NCI-H1417 treated with DMSO at 0.1 percent for 48 hours (cell line): ENCODE measurements at places on chromosomes 7 and 10.

- DNase-seq = no peak
Measured at GRCh38 chr10:62710182-62710581, 94.3 kb upstream of the ADO start.

DNA sequence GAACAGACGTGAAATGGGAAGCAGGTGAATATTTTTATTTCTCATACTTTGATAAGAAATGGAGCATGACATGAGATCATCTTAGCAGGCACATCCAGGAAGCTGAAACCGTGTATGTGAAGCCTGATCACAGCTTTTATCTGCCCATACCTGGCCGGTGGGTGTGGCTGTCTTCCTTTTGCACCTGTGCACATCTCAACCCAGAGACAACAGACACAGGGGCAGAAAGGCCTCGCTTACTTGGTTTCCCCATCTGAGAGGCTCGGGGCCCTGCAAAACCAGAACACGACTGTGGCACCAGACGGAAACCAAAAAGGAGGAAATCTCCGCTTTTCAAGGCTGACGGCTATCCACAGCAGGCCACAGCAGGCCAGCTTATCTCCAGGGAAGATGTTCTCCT, 116.4 kb downstream of the TCERG1L start:
- DNase-seq = no peak

DNA sequence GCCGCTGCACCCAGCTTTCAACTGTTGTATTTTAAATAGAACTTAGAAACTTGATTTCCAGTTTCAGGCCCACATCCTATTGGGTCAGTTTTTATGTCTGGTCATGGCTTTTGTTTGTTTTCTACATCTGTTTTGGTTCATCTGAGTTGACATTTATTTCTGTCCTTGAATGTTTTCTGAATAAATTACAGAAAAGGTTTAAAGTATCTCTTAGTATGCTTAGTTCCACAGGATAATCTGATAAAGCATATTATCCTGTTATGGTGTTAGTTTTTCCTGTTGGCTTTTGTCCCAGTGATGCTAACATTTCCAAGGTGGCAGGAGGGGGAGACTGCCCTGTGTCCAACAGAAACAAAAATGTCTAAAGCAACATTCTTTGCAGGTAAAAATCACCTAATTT, 733.2 kb downstream of the INHBA start:
- DNase-seq = no peak

DNA sequence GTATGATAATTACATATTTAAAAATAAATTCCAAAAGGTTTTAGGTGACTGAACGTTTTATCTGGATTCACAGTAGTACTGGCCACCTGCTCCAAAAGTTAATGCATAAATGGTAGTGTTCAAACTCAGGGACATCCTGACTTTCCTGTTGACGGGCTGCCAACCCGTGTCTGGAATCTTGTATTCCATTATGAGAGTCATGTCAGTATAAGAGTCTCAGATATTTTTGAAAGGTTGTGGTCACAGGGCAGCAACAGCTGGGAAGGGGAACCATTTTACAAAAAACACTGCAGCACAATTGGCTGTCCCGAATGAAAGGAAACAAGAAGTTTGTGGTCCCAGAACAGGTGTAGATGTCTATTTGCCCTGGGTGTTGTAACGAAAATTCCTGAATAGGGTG, 2.8 kb downstream of the TDRD1 start:
- no peak for DNase-seq

DNA sequence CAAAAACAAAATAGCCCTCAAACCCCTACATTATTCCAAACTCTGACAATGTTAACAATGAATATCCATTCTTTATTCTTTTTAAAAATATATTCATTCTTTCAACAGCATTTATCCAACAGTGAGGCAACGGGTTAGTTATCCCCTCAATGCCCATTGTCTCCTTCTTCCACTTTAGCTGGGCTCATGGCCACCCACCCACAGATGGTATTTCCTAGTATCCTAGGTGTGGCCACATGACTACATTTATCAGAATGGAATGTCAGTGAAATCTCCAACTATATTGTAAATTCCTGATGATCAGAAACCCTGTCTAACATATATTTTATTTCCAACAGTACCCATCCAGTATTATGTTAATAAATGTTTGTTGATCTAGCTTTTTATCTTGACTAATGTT, 13.6 kb downstream of the HOXA1 start:
- no peak for DNase-seq

DNA sequence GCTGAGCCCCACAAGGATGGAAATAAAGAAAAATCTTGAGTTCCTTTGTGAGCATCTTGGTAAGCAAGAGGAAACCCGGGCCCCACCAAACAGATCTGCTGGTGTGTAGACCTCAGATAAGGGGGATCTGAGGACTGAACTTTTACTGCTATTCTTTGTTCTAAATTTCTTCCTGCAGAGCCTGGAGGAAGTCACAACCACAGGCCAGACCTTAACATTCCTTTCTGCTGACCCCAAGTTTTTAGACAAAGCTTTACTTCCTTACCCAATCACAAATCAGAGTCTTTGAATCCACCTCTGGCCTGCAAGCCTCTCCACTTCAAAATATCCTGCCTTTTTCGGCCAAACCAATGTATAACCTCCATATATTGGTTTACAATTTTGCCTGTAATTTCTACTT, 352.6 kb upstream of the AUTS2 start:
- no peak for DNase-seq

DNA sequence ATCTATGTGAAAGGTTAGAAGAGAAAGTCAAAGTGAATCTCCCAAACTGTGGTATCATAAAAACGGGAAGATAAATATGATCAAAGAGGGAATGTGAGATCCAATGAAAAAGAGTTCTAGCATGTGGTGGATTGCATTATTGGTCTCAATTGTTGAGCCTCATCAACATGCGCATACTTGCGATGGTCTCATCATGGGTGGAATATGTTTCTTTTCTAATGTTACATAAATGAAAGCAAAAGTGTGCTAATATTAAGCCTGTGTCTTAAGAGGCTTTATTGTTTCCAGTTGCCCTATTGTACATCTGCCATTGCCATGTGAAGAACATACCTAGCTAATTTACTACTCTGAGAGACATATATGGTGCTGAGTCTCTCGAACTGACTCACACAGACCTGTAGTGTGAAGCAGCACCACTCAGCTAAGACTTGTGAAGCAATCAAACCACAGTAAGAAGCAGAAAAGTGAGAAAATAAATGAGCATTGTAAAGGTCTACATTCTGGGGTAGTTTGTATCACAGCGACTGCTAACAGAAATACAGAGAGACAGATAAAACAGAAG, 645.5 kb upstream of the PCDH15 start:
- DNase-seq = no peak

DNA sequence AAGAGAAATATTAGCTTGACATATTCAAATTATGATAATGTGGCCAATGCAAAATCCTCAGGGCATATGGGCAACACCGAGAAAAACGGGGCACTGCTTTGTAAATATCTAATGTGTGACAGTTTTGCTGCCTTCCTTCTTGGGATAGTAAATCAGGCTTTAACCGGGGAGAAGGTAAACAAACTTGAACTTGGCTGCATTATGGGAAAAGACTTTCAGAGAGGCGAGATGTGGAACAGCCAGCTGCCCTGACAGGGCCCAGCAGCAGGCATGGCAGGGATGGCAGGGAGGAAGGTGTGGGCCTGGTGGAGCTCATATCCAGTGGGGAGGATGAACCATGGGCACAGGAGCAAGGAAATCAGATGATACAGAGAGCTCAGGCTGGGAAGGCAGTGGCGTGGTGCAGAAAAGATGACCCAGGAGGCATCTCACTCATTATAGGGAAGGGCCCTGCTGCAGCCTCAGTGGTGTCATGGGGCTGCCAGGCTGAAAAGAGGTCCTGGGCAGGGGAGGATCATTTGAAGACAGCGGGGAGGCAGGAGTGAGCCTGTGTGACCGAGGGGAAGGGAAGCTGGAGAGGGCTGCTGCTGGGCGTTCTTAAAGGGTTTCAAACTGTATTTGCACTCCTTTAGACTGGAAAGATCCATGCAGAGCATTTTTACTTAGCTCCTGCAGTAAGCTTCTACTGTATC, 26.7 kb downstream of the CXCL12 start:
- DNase-seq = no peak
